ENCODE measurements at places on chromosomes 13 and 19.

DNA sequence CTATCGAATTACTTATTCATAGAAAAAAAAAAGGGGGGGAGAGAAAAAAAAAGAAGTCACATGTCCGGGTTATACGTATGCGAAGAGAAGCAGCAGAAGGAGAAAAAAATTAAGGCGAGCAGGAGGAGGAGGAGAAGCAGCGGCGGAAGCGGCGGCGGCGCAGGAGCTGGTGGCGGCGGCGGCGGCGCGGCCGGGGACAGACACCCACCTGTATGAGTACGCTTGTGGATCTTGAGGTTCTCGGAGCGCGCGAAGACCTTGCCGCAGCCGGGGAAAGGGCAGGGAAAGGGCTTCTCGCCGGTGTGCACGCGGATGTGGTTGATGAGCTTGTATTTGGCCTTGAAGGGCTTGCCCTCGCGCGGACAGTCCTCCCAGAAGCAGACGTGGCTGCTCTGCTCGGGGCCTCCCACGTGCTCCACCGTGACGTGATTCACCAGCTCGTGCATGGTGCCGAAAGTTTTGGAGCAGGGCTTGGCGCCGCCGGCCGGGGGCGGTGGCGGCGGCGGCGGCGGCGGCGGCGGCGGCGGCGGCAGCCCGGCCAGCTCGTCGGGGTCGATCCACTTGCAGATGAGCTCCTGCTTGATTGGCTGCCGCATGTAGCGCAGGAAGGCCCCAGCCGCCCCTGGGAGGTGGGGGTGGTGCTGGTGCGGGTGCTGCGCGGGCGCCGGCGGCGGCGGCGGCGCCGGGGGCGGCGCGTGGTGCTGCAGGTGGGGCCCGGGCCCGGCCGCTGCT, 1.5 kb downstream of the ZIC5 start:
- peak; percentile 78 for DNase-seq

- no peak for DNase-seq
These were observed 26.4 kb downstream of the CDK8 start for GRCh38 chr13:26280295-26280694.

GRCh38 chr19:30335306-30335886, 36.8 kb upstream of the ZNF536 start:
- DNase-seq: no peak

DNA sequence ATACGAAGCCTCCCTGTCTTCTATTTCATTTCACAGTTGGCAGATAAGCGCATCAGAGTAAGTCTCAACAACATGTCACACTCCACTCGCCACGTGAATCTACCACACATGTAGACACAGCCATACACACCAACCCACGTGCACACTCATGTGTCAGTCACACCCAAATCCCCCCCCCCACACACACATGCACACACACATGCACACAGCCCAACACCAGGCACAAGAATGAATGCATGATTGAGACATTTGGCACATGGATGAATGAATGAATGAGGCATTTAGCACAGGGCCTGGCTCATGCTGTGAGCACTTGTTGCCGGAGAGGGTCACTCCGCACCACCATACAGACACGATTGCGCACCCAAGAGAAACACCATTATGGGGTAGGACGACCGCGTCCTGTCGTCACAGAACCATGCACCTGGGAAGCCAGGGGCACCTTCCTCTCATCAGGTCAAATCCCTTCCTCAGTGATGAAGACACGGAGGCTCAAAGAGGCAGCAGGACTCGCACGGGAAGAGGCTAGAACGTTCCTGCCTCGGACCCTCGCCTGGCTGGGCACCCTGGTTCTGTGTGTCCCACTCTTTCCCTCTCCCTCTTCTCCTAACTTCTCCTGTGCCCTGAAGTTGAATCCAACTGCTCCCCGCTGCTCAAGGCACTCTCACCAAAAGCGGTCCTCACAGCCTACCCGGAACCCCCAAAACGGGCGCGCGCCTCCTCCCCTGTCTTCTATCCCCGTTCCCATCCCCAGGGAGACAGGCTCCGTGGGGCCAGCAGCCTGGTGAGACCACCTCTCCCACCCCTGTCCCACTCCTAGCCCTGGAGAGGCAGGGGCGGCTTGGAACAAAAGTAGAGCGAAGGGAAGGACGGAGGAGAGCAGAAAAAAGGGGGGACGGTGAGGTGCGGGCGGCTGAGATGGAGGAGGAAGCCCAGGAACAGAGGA, 1.3 kb downstream of the MEIS3 start:
- DNase-seq: peak; percentile 31

DNA sequence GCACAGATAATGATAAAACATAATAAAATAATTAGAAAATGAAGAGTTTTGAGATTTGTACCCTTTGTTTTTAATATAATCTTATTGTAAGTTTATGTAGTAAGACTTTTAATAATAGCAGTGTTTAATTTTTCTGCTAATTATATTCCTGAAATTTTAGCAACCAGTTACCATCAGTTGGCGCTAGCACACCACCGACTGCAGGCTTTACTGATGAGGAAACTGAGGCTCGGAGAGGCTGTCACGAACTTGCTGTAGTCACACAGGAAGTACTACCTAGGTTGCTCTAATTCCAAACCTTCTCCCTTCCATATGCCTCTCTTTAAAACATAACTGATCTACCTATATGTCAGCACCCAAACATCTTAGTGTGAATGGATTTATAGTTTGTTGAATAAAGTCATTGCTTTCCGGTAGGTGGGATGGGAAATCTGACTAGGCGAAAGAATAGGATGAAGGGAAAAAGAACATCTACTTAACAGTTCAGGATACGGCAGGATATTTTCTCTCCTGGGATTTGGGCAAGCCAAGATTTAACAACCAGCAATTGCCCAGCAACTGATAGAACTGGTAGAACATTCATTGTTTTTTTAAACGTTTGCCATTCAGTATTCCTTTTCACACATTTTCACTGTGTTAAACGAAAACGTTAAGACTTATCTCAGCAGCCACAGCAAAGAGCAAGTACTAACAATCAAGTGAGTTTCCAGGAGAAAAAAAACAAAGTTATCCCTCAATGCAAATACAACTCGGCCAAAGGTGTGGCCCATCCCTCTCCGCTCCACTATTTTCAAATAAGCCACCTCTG, 822 bp upstream of the RFXAP start:
- no peak for DNase-seq

DNA sequence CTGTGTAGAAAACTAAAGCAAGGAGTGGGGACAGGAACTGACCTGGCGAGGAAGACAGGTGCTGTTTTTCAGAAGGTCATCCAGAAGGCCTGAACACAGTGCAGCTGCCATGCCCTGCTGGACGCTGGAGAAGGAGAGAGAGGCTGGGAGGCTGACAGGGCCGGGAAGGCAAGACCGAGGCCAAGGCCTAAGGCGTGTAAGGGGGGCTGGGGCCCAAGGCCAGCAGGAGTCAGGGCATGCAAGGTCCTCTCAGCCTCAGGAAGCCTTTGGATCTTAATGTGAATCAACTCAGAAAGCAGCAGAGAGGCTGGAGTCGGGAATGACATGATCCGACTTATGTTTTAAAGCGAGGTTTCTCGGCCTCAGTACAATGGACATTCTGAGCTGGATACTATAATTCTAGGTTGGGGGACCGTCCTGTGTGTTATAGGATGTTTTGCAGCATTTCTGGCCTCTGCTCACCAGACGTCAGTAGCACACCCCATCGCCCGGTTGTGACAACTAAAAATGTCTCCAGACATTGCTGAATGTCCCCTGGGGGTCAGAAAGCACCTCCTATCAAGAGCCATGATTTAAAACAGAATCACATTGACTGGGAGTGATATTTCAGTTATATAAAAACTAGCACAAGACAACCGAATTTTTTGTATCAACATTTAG, 530.4 kb downstream of the MYO16 start:
- no peak for DNase-seq

DNA sequence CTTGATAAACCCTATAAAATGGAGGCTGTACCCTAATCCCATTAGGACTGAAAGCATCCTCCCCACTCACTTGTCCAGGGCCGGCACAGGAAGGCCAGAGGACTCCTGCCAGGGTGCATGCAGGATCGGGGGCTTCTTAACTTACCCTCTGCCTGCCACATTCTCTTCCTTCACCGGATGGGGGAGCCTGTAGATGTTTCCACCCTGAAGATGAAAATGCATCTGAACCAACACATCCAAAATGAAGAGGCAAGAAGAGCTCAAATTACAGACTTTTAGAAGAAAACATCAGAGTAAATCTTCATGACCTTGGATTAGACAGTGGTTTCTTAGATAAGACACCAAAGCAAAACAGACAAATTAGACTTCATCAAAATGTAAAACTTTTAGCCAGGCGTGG, 25.9 kb upstream of the NAPA start:
- DNase-seq: peak; percentile 34

GRCh38 chr13:86741762-86742285, 929.3 kb upstream of the SLITRK5 start:
- DNase-seq: no peak

- peak; percentile 44 for DNase-seq
These were observed 44.9 kb downstream of the ZNF823 start for GRCh38 chr19:11693505-11694499.

GRCh38 chr13:68076046-68076445, 845.9 kb upstream of the PCDH9 start:
- DNase-seq: no peak

DNA sequence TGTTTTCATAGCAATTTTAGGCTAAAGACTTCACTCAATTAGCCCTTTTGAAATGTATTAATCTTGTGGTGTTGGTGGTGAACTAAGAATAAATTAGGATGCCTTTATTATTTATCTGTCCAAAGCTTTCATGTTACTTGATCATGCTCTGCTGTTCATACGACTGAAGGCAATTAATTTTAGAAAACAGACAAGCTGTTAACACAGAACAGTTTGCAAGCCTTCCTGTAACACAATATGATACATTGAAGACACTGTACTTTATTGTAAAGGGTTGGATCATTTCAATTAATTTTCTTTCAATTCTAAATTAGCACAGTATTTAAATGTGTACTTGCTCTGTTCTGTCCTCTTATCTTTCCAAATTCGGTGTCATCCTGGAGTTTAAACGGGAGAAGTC, 794.3 kb upstream of the MIR17HG start:
- DNase-seq: no peak
